ENCODE measurements at places on chromosomes 4 and X.

DNA sequence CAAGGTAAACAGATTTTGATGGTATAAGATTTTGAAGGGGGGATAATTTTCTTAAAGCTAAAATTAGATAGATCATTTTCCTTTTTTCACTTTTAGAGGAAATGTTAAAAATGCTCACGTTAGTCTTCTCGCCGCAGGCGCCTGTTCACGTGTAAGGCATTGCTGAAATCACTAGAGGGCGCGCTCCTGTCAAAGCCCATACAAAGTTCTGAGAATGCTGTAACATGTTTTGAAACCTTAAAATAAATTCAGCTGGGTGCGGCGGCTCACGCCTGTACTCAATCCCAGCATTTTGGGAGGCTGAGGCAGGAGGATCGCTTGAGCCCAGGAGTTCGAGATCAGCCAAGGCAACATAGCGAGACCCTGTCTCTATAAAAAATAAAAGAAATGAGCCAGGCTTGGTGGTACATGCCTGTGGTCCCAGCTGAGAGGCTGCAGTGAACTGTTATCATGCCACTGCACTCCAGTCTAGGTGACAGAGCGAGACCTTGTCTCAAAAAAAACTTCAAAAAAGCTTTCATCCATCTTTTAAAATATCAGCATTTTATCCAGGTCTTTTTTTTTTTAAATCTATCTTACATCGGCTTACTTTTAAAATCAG, 138.0 kb downstream of the RBMX2 start:
- peak; percentile 5 for DNase-seq

DNA sequence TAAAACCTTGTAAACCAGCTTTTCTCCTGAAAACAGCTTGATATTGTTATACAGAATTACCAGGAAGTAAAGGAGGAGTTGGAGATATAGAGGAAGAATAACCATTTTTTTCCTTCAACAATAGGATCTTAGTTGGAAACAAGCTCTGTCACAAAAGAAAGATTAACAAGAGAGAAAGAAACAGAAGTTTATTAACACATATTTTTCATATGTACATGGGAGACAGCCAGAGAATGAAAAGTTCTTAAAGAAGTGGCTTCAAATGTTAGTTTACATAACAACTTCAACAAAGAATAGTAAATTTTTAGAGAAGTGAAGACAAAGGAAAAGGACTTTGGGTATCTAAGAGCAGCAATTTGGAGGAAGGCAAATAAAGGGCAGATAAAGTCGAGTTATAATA, 94.9 kb upstream of the ANKRD50 start:
- no peak for DNase-seq

GRCh38 chrX:112266136-112266535, 183.6 kb upstream of the TRPC5 start:
- DNase-seq = no peak

GRCh38 chr4:39808231-39808749, 110.4 kb downstream of the UBE2K start:
- DNase-seq = no peak

DNA sequence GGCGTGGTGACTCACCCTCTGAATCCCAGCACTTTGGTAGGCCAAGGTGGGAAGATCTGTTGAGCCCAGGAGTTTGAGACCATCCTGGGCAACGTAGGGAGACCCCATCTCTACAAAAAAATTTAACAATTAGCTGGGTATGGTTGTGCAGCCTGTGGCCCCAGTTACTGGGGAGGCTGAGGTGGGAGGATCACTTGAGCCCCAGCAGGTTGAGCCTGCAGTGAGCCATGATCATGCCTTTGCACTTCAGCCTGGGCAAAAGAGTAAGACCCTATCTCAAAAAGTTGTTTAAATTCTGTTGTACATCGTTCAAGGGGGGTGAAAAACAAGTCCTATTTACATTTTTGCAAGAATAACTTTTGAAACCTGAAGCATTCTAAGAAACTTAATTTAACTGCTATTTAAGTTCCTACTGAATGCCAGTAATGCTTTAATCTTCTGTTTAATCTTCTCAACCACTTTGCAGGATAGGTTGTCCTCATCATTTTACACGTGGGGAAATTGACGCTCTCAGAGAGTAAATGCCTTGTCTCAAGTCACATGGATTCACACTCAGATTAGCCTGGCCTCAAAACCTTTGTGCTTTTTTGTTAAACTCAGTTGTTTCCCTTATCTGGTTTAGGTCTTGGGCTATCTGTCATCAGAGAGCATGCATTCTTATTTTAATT, 7.0 kb downstream of the STAG2 start:
- DNase-seq = no peak

DNA sequence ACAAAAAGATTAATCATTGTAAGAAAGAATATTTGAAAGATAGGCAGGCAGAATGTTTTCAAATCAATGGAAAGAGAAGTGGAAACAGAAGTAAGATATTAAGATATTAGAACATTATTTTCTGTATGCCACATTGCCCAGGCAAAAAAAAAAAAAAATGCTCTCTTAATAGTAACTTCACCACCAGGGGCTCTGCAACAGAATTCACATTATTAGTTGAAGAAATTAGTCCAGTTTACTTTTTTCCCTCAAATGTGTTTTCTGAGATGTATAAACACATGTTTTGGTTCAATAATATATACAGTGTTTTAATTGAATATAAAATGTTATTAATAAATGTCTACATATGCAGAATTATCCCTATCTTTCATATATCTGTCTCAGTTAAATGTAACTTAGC, 78.0 kb upstream of the ADAD1 start:
- DNase-seq = no peak

DNA sequence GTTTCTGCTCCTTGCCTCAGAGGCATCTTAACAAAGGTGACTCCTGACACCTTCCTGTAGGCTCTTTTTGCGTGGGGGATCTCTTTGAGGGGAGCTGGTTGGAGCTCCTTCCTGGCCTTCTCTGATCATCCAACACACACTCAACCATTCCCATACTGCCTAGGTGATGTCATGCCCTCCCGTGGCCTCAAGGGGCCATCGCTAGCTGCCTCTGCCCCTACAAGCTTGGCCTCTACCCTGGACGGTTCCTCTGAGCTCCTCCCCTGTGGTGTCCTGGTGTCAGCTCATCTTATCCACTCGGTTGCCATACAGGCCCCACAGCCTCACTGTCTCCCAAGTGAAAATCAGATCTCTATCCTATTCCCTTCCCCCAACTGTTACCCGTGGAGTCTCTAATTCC, 13.7 kb upstream of the ZNF185 start:
- no peak for DNase-seq

GRCh38 chr4:155173371-155173770, 35.1 kb upstream of the NPY2R start:
- DNase-seq = no peak

DNA sequence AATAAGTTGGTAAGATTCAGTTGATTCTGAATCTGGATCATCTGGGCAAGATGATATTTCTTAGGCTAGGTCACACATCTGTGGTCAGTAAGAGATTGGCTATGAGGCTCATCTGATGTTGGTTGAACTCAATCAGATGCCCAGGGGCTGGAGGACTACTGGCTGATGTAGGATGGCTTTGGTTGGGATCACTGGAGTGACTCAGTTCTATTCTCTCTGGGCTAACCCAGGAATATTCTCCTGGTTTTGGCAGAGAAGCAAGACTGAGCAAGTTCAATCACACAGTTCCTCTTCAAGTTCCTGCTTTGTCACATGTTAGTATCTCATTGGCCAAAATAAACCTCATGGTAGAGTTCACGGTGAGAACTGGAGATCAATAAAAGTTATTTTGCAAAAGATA, 902.3 kb upstream of the SLIT2 start:
- no peak for DNase-seq

DNA sequence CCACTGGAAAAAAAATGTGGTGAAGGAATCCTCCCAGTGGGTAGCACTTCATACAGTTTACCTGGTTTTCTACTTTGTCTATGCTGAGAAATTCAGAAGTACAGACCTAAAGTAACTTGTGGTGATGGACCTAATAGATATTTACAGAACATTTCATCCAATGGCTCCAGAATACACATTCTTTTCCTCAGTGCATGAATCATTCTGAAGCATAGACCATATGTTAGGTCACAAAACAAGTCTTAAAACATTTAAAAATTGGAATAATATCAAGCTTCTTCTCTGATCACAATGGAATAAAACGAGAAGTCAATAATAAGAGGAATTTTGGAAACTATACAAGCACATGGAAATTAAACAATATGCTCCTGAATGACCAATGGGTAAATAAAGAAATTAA, 450.1 kb upstream of the INTU start:
- no peak for DNase-seq

DNA sequence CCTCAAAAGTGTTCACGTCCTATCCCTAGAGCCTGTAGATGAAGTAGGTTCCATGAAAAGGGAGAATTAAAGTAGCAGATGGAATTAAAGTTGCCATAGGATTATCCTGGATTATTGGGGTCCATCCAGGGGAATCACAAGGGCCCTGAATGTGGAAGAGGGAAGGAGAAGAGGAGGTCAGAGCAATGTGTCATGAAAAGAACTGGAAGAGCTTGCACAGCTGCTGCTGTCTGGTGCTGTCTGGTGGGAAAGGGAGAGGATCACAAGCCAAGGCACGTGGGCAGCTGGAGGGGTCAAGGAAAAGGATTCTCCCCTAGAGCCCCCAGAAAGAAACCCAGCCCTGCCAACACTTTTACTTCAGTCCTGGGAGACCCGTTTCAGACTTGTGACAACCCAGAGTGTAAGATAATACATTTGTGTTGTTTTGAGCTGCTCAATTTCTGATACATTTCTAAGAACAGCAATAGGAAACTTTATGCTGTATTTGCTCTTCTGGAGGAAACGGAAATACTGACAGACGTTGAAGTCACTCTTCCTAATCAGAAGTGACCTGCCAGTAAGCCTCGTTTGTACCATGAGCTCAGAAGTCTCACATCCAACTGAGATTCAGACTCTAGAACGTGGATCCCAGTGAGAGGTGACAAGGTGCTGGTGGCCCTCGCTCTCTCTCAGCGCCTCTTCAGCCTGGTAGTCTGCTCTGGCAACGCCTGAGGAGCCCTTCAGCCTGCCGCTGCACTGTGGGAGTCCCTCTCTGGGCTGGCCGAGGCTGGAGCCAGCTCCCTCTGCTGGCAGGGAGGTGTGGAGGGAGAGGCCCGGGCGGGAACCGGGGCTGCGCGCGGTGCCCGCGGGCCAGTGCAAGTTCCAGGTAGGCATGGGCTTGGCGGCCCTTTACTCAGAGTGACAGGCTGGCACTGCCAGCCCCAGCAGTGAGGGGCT, 34.7 kb upstream of the ENPP6 start:
- DNase-seq = no peak

GRCh38 chr4:148808416-148808815, 366.2 kb upstream of the NR3C2 start:
- no peak for DNase-seq

DNA sequence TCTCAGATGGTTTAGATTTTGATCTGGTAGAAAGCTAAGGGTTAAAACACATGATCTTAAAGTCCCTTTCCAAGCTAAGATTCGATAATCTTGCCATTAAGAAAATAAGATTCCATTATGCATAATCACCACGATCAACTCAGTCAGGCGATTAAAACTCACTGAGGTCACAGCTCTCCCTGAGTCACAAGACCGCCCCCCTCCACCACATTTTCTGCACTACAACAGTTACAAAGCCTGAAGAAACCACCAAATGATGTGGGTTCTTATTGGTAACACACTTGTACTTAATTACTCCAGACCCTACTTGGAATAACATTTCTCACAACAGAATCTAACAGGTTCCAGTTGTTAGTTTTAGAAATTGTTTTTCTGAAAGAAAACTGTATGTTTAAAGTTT, 62.8 kb downstream of the SH3KBP1 start:
- peak; percentile 34 for DNase-seq

GRCh38 chr4:99207911-99208718, 10.9 kb downstream of the ADH6 start:
- DNase-seq = no peak

GRCh38 chrX:41085512-41085877, 250 bp downstream of the USP9X start:
- DNase-seq = peak; percentile 29

DNA sequence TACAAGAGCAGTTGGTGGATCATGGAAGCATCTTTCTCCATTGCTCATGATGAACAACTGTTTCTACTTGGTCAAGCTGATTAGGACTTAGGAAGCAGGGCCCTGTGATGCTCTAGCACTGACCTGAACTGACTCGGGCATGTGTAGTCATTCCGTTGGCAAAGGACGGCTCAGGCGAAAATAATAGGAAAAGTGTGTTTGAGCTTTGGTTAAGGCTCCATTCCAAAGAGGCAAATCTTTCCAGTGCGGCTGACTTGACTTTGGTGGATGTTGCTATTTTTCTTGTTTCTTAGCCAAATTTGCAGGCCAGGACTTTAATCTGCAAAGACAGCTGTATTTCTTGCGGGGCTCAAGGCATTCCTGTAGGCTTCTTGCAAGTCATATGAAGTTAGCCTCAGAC, 39.5 kb downstream of the ZNF518B start:
- no peak for DNase-seq

DNA sequence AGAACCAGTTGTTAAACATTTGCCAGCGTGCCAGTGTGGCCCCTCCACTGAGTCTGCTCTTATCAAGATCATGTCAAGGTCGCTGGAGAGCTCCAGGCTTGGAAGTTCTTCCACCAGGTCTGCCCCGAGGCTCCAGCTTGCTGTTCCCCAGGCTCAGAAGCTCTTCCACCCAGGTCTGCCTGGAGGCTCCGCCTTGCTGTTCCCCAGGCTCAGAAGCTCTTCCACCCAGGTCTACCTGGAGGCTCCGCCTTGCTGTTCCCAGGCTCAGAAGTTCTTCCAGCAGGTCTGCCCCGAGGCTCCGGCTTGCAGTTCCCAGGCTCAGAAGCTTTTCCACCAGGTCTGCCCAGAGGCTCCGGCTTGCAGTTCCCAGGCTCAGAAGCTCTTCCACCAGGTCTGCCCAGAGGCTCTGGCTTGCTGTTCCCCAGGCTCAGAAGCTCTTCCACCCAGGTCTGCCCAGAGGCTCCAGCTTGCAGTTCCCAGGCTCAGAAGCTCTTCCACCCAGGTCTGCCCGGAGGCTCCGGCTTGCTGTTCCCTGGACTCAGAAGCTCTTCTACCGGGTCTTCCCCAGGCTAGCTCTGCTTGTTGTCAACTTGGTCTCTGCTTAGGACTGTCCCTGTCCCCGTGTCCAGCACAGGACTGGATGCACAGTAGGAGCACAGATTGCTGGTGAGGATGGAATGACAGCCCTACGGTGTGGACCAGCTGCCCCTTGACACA, 54.4 kb downstream of the HMX1 start:
- no peak for DNase-seq

DNA sequence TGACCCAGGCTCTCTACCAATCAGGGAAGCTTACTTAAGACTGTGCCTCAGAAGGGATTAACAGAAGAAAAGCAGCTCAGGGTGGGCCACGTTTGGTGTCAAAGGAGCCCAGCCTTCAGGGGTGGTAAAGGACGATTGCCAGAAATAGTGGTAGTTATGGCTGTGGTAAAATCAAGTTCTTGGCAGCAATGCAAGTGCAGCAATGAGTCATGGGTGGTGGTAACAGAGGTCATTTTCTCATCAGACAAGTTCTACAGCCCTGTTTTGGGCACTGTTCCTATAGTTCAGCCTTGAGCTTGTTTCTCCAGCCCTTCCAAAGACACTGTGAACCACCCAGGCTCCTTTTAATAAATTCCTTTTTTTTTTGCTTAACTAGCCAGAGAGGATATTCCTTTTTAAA, 120.3 kb downstream of the EFHC2 start:
- DNase-seq = no peak
